ENCODE measurements at places on chromosomes 2 and 18.

- DNase-seq: no peak
Measured at GRCh38 chr2:205730701-205731582, 48.6 kb downstream of the NRP2 start.

GRCh38 chr2:209512971-209513370 lies 89.1 kb downstream of the MAP2 start:
- DNase-seq: no peak

GRCh38 chr2:98479959-98480524 lies 35.4 kb downstream of the INPP4A start:
- DNase-seq: no peak

DNA sequence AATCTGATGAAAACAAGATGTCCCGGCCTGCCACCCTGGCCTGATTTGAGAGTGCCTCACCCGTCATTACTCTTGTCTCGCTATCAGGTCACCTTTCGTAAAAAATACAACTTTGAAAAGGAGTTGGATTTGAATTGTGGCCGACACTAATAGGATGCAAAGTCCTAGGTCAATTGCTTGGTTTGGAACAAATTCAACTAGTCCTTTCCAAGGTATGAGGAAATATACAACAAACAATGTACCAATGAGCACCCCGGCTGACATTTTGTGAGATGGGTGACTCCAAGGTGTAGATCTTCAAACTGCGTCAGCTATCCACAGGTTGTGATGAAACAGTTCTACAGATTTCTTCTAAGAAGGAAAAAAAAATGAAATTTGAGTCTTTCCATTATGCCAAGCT lies 77.8 kb downstream of the BCL2 start:
- no peak for DNase-seq

DNA sequence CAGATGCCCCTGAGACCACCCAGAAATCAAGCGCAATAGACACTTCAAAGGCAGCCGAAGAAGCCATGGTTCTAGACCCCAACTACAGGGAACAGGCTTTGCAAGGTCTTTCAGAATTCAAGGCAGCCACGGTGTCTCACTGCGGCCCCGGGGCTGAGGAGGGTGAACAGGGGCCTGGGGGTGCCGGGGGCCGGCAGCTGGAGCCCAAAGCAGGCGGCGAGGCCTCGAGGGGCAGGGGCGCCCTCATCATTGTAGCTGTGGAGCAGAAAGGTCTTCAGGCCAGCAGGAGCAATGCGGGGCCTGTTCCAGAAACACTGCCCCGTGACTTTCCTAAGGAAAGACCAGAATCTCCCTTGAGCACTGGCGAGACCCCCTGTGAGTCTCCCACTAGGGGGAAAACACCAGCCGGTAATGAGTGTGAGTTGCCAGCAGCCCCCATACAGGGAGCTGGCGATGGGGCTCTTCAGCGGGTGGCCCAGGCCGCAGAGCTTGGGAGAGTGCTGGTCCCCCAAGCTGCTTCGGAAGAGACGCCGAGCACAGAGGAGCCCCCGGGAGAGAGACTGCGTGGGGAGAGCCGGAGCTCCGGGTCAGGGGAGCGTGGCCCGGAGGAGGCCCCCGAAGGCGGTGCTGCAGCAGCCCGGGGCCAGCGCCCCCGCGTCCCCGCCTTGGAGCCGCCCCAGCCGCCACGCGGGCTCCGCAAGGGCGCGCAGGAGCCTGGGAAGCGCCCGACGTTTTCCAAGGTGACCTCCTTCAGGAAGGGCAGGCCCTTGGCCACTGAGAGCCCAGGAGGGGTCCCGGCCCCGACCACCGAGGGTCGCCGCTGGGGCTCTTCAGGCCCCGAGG lies 79.1 kb downstream of the ARHGEF4 start:
- DNase-seq: no peak

- no peak for DNase-seq
Measured at GRCh38 chr2:4693266-4693665, 989.9 kb downstream of the DCDC2C start.

DNA sequence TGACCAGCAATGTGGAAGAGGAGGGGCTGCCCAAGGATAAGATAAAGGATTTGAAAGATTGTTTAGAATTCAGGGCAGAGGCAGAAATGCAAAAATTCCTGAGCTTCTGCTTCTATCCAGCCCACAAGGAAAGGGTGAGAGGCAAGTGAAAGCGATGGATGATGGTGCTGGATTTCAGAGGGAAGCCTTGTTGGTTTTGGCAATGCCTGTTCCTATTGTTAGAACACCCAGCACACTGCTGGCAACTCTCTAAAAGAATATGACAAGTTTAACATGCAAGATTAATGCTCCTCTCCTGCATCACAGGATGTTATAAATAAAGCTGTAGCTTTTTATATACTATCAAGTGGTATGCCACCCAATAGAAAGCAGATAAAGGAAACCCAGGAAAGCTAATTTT lies 92.6 kb downstream of the ZNF385B start:
- no peak for DNase-seq
